HT1080 (cell line): ENCODE measurements at places on chromosomes 11 and 22. TPM values are rescaled to one million over a fixed set of nuclear protein-coding genes. Genes with fewer than 3 reads are reported as not detected.

DNA sequence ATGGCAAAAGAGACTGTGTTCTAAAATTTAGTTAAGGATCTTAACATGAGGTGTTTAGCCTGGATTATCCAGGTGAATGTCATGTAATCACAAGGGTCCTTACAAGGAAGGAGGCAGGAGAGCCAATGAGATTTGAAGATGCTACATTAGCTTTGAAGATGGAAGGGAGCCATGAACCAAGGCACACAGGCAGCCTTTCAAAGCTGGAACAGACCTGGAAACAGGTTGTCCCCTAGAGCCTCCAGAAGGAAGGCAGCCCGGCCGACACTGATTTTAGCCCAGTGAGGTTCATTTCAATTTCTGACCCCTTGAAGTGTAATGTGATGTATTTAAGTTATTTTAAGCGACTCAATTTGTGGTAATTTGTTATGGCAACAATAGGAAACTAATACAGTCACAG is 195.3 kb upstream of the MTMR2 start:
- DNase-seq, result no peak

OR51I1 gene
- total RNA-seq, result 2.9 and 3.1 TPM in 2 replicates

DNA sequence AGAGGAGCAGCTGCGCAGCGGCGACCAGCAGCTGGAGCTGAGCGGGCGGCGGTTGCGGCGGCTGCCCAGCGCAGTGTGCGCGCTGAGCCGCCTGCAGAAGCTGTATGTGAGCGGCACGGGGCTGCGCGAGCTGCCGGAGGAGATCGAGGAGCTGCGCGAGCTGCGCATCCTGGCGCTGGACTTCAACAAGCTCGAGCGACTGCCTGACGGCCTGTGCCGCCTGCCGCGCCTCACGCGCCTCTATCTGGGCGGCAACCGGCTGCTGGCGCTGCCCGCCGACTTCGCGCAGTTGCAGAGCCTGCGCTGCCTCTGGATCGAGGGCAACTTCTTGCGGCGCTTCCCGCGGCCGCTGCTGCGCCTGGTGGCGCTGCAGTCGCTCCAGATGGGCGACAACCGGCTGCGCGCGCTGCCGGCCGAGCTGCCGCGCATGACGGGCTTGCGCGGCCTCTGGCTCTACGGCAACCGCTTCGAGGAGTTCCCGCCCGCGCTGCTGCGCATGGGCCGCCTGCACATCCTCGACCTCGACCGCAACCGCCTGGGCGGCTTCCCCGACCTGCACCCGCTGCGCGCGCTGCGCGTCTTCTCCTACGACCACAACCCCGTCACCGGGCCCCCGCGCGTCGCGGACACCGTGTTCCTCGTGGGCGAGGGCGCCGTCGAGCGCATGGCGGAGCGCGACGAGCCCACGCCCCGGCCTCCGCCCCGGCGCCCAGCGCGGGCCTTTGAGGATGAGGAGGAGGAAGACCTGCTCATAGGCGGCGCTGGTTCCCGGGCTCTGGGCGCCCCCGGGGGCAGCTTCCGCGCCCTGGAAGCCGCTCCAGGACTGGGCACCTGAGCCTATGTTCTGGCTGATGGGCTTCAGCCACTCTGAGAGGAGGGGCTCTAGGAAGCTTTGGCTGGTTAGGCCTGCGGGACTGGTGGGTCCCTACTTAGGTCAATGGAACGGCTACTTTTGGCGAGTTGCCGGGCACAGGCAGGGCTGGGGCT is 787 bp downstream of the LRRC10B start:
- peak; percentile 23 for DNase-seq

DNA sequence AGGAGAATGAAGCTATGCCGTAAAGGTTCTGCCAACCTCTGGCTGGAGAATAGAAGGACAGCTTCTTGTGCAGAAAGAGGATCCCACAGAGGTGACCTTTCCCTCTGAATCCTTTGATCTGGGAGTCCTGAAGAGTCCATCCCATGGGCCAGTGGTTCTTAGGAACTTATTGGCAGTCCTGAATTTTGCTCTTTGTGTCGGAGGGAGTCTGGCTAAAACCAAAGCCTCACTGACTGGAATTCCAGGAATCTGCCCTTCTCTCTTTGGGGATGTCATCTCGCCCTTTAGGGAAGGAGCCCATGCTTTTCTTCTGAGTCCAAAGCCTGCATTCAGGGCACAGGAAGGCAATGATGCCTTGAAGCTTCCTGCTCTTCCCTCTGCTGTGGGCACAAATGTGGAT is 45.5 kb downstream of the PKNOX2 start:
- no peak for DNase-seq

GRCh38 chr22:29824677-29825076 is 13.4 kb downstream of the ASCC2 start:
- no peak for DNase-seq

CD151 gene
- total RNA-seq, result 483 and 506 TPM in 2 replicates
